BE2C (cell line): ENCODE measurements at places on chromosomes 7 and 10.

DNA sequence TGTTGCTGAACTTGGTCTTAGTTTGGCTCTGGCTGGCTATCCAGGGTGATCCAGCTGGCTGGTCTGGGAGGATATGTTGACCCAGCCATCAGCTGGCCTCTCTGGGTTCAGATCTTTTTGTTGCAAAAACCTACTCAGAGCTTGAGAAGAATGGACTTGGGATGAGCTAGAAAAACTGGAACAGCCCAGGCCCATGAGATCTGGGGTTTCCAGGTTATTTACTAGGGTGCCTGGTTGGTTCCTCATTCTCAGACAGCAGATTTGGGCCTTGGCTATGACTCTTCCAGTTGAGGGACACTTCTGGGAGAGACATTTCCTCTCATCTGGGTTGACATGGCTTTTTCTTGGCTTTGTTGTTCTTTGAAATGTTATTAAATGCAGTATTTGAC lies 116.6 kb downstream of the ADCY1 start:
- no peak for DNase-seq

- DNase-seq = no peak
Observed at GRCh38 chr10:12547301-12547771, 198.0 kb downstream of the CAMK1D start.

GRCh38 chr10:31186225-31187000 lies 132.6 kb upstream of the ZEB1 start:
- DNase-seq = no peak

- DNase-seq = no peak
Observed at GRCh38 chr10:1178506-1178905, 122.3 kb downstream of the WDR37 start.

GRCh38 chr7:159197066-159197975 lies 52.7 kb upstream of the VIPR2 start:
- no peak for DNase-seq

- DNase-seq = no peak
Observed at GRCh38 chr10:84820120-84820519, 491.7 kb downstream of the CCSER2 start.

DNA sequence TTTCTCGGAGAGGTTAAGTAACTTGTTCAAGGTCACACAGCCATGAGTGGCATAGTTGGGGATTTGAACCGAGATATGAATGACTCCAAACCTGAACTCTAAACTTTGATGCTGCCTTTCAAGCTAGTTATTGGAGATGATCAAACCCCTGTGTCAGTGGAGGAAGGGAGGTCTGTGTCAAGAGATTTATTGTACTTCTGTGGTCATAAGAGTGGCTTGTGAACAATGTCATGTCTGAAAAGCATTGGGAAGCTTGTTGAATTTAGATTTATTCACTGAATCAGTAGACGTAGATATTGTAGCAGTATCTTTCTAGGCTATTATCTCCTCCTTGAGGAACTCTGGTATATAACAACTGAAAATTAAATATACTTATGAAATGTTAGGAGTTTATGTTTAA lies 27.3 kb downstream of the SNX10 start:
- DNase-seq = no peak

GRCh38 chr7:137716061-137716460 lies 130.7 kb downstream of the DGKI start:
- DNase-seq = no peak

DNA sequence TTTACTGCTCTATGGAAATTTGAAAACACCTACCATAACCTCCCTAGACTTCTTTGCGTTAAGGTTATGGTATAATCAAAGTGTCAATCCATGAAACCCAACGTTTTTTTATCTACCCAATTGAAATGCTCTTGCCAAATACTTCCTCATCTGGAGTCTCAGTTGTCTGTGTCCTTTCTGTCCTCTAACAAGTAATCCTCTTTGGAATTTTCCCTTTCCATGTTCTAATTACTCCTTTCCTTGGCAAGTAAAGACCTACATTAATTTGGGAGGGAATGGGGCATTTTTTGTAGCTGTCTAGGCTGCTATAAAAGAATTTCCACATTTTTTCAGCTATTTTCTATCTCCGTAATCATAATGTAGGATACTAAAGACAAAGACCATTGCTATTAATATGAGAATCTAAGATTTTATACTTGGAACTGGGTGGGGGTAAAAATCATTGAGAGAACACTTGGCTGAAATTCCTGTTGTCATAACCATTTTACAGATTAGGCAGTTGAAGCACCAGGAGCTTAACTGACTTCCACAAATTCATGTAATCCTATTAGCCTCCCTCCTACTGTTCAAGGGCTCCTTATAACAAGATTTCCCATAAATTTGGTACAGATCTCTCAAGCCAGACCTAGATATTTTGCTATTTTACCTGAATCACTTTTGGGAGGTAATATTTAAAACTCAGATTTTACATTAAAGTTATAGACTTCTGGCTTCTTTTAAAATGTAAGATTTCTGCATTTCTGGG lies 1307.6 kb downstream of the XPNPEP1 start:
- DNase-seq = no peak

DNA sequence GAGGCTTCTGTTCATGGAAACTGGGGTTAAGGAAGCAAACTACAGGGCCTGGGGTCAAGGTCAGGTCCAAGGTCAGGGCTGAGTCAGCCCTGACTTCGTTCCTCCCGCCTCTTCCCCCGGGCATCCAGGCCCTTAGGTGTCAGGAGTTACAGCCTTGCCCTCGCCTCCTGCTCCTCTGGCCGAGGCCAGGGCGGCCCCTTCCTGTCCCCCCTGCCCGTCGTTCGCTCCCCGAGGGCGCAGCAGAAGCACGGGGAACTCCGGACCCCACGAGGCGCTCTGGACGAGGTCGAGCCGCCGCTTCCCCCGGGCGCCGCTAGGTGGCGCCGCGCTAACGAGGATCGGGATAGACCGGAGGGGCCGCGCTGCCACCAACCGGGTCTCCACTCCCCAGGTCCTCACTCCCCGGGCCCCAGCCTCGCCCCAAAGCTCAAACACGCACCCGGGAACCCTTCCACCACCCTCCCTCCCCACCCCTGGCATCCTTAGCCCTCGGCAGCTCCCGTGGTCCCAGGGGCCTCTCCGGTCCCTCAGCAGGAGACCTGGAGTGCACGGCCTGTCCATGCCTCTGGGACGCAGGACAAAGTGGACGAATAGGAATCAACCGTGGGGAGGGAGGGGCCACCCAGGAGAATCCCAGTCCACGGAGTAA lies 59.2 kb upstream of the MYL10 start:
- peak; percentile 89 for DNase-seq

DNA sequence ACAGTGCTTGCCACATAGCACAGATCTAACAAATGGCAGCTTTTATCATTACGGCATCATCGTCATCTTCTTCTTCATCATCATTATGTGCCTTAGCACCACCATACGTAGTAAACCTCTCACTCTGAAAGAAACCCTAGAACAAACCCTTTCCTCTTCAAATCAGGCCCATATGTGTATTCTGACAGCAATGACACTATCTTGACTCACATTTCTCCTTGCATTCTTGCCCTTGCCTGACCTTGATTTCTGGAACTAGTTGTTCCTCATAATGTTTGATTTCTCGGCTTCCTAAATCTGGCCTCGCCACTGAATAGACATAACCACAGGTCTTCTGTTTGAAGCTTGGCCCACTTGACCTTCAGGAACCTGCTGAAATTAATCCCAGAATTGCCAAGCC lies 115.3 kb downstream of the DGKI start:
- DNase-seq = no peak

DNA sequence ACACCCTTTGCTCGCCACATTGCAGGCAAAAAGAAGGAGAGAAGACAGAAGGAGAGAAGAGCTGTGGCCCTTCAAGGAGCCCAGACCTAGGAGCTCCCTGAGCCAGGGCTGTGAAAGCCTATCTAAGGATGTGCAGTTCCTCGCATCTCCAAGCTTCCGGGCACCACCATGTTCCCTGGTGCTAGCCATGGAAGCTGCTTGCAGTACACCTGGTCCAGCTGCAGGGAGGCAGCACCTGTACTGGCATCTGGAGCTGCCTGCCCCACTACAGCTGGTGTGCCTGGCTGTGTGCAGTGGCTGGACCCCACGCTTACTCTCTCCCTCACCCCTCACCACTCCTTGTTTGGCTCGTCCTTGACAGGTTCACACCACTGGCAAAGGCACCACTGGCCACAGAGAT lies 1111.8 kb upstream of the POT1 start:
- no peak for DNase-seq

DNA sequence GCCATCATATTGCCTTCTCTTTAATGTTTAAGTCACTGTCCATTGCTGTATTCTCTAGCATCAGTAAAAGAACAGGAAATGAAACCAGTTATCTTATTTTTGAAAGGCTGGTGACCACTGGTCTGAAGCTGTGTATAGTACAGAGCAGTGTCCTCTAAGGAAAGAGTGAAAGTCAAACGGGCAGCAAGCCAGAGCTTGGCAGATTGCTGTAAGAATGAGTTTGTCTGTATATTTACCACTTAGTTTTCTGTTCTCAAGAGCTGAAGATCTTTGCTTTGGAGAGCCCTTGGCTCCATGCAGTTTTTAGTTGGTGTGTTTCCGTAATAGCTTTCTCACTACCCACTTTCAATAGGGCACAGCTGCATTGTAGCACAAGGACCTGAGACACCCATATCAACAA lies 31.9 kb downstream of the PCBD1 start:
- no peak for DNase-seq

GRCh38 chr10:58706836-58707235 lies 194.2 kb downstream of the BICC1 start:
- no peak for DNase-seq

GRCh38 chr10:86188326-86188725 lies 178.3 kb downstream of the GRID1 start:
- DNase-seq = no peak

DNA sequence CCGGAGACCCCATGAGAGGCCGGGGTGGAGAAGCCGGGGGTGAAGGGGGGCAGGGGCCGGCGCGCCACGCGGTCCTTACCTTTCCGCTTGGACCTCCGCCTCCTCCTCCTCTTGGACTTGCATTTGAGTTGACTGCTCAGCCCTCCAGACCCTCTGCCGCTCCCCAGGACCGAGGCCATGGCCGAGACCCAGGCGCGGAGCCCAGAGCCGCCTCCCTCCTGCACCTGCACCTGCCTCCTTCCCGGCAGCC lies 428 bp downstream of the ADARB2 start:
- no peak for DNase-seq

GRCh38 chr7:94190599-94191061 lies 186.5 kb upstream of the BET1 start:
- DNase-seq = no peak

- no peak for DNase-seq
Observed at GRCh38 chr7:119916501-119916900, 356.5 kb upstream of the KCND2 start.

DNA sequence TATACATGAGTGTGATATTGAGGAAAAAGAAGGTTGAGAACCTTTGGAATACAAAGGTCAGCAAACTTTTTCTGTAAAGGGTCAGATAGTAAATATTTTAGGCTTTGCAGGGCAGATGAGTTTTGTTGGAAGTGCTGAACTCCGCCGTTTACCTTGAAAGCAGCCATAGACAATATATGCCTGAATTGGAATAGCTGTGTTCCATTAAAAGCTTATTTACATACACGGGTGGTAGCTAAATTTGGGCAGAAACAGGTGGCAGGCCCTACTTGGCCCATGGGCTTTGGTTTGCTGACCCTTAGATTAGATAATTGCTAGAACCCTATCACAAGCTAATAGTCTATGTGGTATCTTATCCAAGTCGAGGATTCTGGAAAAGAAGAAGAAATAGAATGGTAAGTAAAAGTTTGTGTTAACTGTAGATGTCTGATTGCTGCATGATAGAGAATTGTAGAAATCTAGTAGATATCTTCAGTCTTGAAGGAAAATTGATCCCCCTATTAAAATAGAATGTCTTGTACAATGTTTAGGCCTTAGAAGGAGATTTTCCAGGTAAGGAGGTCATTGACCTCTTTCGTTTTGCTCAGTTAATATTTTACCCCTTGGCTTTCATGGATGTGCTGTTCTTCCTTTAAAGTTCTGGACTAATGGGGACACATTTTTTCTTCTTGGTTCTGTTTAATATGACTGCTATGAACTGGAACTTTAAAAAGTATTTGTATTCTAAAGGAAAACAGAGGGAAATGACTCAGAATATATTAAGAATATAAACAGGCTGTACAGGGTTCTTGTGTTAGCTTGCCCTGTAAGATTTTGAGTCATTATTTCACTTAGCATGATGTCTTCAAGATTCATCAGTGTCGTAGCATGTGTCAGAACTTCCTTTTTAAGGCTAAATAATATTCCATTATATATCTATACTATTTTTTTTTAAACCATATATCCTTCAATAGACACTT lies 8.0 kb downstream of the RBM33 start:
- no peak for DNase-seq

- DNase-seq = peak; percentile 50
Observed at GRCh38 chr10:99711129-99711719, 20.7 kb downstream of the COX15 start.

DNA sequence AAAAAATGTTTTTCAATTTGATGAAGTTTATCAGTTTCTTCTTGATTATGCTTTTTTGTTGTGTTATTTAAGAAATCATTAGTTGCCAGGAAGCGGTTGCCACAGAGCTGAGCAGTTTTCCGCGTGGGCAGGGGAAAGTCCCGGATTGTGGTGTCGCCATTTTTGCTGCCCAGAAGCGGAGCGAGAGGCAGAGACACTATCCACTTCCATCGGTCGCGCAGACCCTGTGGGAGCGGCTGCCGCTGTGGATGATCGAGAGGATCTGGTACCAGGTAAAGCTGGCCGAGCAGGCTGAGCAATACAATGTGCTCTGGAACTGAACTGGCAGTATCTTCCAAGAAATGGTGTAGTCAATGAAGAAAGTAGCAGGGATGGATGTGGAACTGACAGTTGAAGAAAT lies 119.8 kb downstream of the ZNF736 start:
- no peak for DNase-seq

DNA sequence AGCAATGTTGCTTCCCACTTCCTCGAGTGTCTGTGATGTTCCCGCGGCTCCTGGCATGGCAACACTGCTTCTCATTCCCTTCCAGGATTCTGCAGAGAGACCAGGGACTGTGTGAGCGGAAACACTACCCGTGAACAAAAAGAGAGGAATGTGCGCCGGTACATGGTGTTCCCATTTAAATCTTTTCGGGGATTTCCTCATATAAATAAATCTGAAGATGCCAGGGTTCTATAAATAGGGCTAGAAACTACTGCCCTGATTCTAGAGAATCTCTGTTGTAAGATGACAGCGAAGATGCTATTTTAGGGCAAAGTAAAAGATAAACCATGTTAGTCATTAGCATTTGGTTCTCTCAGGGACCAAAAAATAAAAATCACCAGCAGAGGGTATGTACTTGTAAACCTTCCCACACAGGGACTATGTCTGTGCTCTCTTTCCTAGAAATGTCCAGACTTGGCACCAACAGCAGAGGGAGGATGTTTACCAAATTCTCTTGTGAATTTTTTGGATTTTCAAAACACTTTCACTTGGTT lies 92.2 kb upstream of the DDC start:
- DNase-seq = no peak

GRCh38 chr10:94183666-94184264 lies 179.0 kb downstream of the NOC3L start:
- no peak for DNase-seq

DNA sequence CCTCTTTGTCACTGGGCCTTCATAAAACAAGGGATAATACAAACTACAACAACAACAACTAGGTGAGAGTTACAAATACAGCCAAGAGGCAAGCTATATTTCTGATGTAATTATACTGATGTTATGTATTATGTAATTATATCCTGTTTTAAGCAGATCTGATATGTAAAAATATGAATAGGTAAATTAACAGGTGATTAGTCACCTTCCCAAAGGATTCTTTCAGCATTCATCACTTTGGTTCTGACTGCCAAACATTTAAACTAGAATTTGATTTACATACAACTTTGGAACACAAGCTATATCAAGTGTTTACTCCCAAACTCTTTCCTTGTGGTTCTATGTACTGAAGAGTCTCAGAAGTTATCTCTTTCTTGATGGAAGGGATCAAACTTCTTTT lies 53.7 kb downstream of the BEND7 start:
- no peak for DNase-seq
